ENCODE measurements at places on chromosomes 16 and 17. TPM values are rescaled to one million over a fixed set of nuclear protein-coding genes. Genes with fewer than 3 reads are reported as not detected.

DNA sequence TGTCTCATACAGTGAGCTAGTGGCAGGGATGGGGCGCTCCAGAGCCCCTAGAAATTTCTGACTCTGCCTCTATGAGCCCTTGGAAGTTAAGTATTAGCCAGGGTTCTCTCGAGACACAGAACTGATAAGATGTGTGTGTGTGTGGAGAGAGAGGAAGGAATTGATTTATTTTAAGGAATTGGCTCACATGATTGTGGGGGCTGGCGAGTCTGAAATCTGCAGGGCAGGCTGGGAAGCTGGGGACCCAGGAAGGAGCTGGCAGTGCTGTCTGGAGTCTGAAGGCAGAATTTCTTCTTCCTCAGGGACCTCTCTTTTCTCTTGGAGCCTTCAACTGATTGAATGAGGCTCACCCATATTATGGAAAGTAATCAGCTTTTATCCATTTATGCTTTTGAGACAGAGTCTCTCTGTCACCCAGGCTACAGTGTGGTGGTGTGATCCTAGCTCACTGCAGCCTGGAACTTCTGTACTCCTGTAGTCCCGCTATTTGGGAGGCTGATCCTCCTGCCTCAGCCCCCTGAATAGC lies 16.8 kb downstream of the LRRC75A start:
- no peaks in the 10 kb centered on the region for H3K27me3 ChIP-seq
- no peaks in the 10 kb centered on the region for H3K4me1 ChIP-seq
- DNase-seq, result no peak
- no peak overlapping the region for H3K27ac ChIP-seq
- no peak overlapping the region for H3K4me3 ChIP-seq
- no peaks in the 10 kb centered on the region for H3K36me3 ChIP-seq

DNA sequence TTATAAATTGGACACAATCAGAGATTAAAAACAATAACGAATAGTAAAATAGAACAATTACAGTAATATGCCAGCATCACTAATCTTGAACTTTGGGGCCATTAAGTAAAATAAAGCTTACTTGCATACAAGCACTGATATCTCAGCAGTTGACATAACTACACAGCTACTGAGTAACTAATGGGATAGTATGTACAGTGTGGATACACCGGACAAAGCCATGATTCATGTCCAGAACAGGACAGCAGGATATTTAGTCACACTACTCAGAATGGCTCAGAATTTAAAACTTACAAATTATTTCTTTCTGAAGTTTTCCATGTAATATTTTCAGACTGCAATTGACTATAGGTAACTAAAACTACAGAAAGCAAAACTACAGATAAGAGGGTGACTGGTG lies 427.5 kb downstream of the CDH13 start:
- H3K4me3 ChIP-seq, result no peak overlapping the region
- H3K27ac ChIP-seq, result no peak overlapping the region
- H3K4me1 ChIP-seq, result no peaks in the 10 kb centered on the region
- peaks cover 4% of the 10 kb centered on the region for H3K27me3 ChIP-seq

DNA sequence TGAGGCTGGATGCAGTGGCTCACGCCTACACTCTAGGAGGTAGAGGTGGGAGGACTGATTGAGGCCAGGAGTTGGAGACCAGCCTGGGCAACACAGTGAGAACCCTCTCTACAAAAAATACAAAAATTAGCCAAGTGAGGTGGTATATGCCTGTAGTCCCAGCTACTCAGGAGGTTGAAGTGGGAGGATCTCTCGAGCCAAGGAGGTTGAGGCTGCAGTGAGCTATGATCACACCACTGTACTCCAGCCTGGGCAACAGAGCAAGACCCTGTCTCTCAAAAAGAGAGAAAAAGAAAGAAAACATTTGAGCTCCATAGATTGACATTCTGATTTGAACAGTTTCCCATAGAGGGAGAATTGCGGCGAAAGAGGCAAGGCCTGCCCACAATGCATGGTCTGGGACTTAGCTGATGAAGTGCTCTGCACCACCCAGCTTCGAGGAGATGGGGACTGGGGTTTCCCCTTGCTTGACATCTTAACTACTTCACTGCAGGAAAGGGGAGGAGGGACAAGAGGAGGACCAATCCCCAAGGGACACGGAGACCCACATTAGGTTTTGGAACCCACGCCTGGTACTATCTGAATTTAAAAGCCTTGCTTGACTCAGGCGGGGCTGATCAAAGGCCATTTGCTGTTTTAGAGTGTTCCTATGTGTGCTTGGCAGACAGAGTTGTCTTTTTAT lies 21.7 kb downstream of the MSI2 start:
- peak overlapping the region; percentile 40 for H3K27ac ChIP-seq
- H3K4me3 ChIP-seq, result no peak overlapping the region
- H3K27me3 ChIP-seq, result no peaks in the 10 kb centered on the region
- peaks cover 54% of the 10 kb centered on the region for H3K36me3 ChIP-seq

DNA sequence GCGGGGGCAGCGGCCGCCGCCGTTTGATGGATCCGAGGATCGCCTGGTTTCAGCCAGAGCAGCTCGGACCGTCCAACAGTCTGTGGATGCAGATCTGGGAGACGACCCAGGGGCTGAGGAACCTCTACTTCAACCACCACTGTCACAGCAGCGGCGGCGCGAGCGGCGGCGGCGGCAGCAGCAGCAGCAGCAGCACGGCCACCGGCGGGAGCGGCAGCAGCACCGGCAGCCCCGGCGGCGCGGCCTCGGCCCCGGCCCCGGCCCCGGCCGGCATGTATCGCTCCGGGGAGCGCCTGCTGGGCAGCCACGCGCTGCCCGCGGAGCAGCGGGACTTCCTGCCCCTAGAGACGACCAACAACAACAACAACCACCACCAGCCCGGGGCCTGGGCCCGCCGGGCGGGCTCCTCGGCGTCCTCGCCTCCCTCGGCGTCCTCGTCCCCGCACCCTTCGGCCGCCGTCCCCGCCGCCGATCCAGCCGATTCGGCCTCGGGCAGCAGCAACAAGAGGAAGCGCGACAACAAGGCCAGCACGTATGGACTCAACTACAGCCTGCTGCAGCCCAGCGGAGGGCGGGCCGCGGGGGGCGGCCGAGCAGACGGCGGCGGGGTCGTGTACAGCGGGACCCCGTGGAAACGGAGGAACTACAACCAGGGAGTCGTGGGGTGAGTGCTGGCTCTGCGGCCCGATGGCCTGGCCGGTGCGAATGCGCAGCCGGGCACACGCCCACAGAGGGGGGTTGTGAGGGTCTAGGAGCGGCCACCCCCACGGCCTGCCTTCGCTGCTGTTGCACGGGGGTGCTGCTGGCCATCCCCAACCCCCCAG lies 702 bp downstream of the TENT4B start:
- no peaks in the 10 kb centered on the region for H3K27me3 ChIP-seq
- H3K27ac ChIP-seq, result peak overlapping the region; percentile 74
- H3K4me1 ChIP-seq, result peaks cover 38% of the 10 kb centered on the region
- DNase-seq, result peak; percentile 45
- H3K36me3 ChIP-seq, result peaks cover 19% of the 10 kb centered on the region

- no peak for DNase-seq
- H3K27ac ChIP-seq, result no peak overlapping the region
- no peaks in the 10 kb centered on the region for H3K27me3 ChIP-seq
- H3K4me3 ChIP-seq, result no peak overlapping the region
These were observed 57.8 kb upstream of the PHOSPHO1 start for GRCh38 chr17:49288388-49288787.

DNA sequence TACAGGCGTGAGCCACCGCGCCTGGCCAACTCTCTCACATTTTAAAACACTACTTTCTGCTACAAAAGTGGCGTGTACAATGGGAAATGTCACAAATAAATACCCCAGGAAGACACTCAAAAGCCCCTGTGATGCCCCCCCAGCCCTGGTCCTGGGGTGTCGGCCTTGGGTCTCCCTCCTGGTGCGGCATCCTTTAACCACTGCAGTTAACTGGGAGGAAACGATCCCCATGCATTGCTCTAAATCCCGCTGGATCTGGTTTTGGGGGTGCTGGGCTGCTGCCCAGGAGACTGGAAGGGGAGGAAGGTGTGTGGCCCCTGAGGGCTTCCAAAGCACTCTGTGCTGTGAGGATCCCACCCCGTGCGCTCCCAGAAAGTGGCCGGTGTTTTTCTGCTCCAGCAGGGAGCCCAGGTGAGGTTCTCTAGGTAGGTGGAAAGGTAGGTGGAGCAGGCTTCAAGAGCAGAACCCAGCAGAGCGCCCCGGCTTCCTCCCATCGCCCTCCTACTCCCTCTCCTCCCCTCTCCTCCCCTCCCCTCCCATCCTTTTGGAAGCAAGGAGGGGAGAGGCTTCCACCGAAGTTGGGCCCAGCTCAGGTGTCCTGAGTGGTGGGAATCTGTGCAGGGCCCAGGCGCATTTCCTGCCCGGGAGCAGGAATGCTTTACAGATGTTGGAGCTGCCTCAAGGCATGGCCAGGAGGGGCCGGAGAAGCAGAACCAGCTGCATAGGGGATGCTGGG lies 363.3 kb downstream of the SEC14L1 start:
- peak overlapping the region; percentile 43 for H3K27ac ChIP-seq
- H3K27me3 ChIP-seq, result no peaks in the 10 kb centered on the region
- peaks cover 25% of the 10 kb centered on the region for H3K36me3 ChIP-seq
- H3K4me3 ChIP-seq, result no peak overlapping the region
- no peak for DNase-seq

GRCh38 chr17:75366432-75366831 lies 39.0 kb downstream of the GRB2 start:
- peak overlapping the region; percentile 41 for H3K27ac ChIP-seq
- peaks cover 88% of the 10 kb centered on the region for H3K4me1 ChIP-seq
- H3K4me3 ChIP-seq, result no peak overlapping the region
- DNase-seq, result no peak

DNA sequence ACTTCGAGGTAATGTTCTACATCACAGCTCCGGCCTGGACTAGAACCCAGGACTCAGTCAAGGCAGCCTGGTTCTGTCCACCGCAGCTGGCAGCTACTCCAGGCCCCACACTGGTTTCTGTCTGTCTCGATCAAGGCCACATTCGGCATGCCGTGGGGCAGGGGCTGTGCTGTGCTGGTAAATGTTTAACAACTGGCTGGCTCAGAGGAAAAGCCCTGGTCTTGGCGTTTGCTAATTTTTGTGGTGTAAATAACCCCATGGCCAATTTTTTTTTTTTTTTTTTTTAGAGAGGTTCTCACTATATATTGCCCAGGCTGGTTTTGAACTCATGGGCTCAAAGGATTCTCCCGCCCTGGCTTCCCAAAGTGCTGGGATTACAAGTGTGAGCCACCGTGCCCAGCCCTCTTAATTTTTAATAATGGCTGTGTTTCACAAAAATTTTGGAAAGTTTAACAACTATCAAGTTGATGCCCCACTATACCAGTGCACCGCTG lies 328 bp upstream of the DRC7 start:
- no peak overlapping the region for H3K27ac ChIP-seq
- no peak for DNase-seq
- no peak overlapping the region for H3K4me3 ChIP-seq
- peaks cover 24% of the 10 kb centered on the region for H3K4me1 ChIP-seq

DNA sequence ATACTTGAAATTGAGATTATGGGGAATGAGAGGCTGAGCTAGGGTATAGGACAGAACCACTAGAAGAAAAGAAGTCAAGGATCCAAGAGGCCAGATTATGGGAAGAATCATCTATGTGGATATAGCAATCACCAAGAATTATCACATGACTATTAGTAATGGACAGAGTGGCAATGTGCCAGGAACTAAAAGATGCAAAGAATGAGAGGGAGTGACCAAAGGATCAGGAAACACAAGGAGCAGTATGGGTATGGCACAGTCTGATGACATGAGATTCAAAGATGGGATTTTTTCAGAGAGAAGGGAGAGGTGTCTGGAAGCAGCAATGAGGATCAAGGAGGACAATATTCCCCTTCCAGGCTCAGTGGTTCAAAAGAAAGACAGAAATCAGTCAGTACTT lies 212.2 kb downstream of the AATF start:
- H3K36me3 ChIP-seq, result peaks cover 39% of the 10 kb centered on the region
- no peak overlapping the region for H3K27ac ChIP-seq
- no peak overlapping the region for H3K4me3 ChIP-seq

- no peak for DNase-seq
- H3K27ac ChIP-seq, result no peak overlapping the region
- peaks cover 46% of the 10 kb centered on the region for H3K36me3 ChIP-seq
- H3K27me3 ChIP-seq, result no peaks in the 10 kb centered on the region
These were observed 40.7 kb upstream of the SLC12A3 start for GRCh38 chr16:56824331-56824730.

GRCh38 chr16:25895380-25895779 lies 203.6 kb downstream of the HS3ST4 start:
- no peak for DNase-seq
- H3K36me3 ChIP-seq, result no peaks in the 10 kb centered on the region
- no peak overlapping the region for H3K4me3 ChIP-seq
- H3K4me1 ChIP-seq, result no peaks in the 10 kb centered on the region

DNA sequence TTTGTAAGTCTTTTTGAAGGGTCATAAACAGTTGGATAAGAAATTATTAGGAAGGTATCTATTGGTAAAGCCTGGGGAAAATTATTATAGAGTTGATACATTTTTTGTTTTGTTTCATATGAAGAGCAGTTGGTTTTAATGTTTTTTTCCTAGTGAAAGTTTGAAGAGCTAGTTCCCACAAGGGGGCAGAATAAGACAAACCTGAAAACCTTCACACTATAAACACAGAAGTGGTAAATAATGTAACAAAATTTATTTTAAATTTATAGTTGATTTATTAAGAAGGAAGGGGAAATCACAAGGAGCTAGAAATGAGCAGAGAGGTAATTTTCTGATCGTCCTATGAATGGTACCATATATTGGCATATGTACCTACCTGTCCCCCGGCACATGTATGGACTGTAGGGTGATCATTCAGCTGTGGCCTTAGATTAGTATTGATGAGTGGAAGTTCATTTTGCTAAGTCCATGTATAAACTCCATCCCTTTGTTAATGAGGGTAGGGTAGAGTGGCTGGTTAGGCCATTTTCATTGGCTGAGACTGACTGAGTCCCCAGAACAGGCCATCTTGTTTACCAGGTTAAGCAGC lies 116.3 kb downstream of the TANC2 start:
- no peak for DNase-seq
- no peak overlapping the region for H3K4me3 ChIP-seq
- H3K36me3 ChIP-seq, result no peaks in the 10 kb centered on the region
- H3K27ac ChIP-seq, result no peak overlapping the region
- H3K4me1 ChIP-seq, result peaks cover 2% of the 10 kb centered on the region

DNA sequence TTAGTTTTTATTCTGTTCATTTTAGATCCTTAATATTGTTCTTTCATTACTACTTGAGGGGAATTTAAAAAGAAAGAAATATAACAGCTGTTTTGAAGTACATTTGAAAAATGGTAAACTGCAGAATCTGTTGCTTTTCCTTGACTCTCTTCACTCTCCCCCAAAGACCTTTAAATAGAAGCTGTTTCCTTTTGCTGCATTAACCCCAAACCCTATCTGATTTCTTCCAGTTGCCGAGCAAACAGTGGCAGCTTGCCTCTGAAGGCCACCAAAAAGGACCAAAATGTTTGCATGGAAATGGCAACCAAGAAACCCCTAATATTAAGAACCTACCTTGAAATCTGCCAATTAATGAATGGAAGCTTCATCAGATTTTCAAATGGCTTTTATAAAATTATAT lies 37.1 kb downstream of the PRKCA start:
- H3K36me3 ChIP-seq, result peaks cover 47% of the 10 kb centered on the region
- peaks cover 72% of the 10 kb centered on the region for H3K4me1 ChIP-seq
- H3K27me3 ChIP-seq, result no peaks in the 10 kb centered on the region

Gene ATP2C2
- not detected for total RNA-seq

Gene KIF18B
- 40.3 TPM for total RNA-seq

Gene RFFL
- 12.0 TPM for total RNA-seq

Gene KCNAB3
- 7.2 TPM for total RNA-seq

Gene TP53TG3
- not detected for total RNA-seq

Gene TMEM92
- not detected for total RNA-seq

Data from activated CD8-positive, alpha-beta T cell treated with anti-CD3 and anti-CD28 coated beads for 36 hours (primary cell).